ENCODE measurements at places on chromosomes 5 and 9.

- peak; percentile 92 for DNase-seq
Measured at GRCh38 chr9:131727184-131727759, 12.6 kb downstream of the RAPGEF1 start.

DNA sequence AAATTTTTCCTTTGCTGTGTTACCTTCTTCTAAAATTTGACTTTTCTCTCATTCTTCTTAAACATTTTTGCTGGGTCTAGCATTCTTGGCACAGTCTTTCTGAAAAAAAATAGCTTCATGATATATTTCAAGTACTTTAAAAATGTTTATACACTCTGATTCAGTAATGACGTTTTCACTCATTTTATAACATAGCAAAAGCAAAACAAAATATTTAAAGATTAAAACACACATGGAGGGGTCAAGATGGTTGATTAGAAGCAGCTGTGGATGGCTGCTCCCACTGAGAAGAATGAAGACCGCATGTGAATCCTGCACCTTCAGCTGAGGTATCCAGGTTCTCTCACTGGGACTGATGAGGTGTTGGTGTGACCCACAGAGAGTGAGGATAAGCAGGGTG is 188.2 kb downstream of the SGCD start:
- DNase-seq, result no peak

DNA sequence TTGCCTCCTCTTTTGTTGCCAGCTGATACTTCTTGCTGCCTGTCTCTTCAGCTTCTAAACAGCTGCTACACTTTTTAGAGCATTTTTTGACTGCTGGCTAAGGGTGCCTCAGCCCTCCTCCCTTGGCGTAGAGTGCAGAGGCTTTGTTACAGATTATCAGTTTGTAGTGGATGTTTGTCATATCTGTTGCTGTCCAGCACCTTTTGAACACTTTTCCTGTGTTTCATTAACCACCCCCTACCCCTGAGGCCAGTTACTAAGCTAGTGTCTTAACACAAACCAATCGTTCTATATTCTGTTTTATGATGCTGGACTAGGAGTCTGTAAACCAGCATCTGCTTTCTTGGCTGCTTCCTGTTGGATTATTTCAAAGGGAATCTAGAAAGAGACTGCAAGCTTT is 441.5 kb downstream of the DNAH5 start:
- no peak for DNase-seq

DNA sequence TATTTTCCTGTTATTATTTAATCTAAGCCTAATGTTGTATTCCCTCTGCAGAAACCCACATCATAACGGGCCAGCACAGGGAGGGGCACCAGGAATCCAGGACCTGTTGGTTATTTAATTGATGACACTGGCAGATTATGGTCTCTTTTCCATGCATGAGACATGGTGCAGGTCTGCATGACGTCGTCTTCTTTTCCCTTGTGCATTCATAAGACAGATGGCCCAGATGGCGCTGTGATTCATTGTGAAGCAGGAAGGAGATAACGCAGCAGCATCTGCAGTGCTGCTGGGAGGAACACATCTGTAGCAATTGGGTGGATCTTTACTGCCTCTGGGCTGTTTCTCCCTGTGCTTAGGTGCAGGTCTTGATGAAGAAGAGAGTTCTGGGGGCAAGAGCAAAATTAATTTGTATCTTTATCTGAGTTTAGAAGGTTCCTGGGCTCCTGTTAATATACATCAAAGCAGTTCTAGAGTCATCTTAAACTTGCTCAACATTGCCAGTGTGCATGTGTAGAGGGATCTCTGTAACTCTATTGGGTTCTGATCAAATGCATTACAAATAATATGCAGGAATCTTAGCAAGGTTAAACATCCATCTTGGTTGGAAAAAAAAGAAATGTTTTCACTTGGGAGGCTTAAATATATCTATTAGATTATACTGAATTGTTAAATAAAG is 176.1 kb downstream of the PCSK1 start:
- peak; percentile 8 for DNase-seq

DNA sequence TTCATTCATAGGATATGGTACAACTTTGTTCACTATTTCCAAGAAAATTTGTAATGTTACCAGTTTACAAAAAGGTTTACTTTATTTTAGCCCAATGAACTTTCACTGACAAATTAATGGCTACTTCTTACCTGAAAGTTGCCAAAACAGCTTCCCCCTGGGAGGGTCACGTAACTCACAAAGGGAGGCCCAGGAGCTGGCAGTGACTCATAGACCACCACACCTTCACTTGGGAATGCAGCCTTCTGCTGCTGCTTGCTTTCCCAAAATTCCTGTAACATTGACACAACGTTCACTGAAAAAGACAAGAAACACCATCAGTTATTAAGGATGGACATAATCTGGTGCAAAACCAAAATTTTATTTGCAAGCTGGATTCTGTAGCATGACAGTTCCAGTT is 18.1 kb downstream of the LIX1 start:
- DNase-seq, result no peak

- DNase-seq, result no peak
Measured at GRCh38 chr5:102937894-102938293, 182.0 kb downstream of the GIN1 start.
